Activated CD4-positive, alpha-beta memory T cell treated with anti-CD3 and anti-CD28 coated beads for 36 hours (primary cell): ENCODE measurements at places on chromosomes 1 and 21. TPM values are rescaled to one million over a fixed set of nuclear protein-coding genes. Genes with fewer than 3 reads are reported as not detected.

VPS26C gene
- 57.2 TPM for total RNA-seq

UBR4 gene
- 116 TPM for total RNA-seq

NEGR1 gene
- not detected for total RNA-seq

- no peak for DNase-seq
Measured at GRCh38 chr1:222926566-222926965, 111.7 kb downstream of the DISP1 start.

DNA sequence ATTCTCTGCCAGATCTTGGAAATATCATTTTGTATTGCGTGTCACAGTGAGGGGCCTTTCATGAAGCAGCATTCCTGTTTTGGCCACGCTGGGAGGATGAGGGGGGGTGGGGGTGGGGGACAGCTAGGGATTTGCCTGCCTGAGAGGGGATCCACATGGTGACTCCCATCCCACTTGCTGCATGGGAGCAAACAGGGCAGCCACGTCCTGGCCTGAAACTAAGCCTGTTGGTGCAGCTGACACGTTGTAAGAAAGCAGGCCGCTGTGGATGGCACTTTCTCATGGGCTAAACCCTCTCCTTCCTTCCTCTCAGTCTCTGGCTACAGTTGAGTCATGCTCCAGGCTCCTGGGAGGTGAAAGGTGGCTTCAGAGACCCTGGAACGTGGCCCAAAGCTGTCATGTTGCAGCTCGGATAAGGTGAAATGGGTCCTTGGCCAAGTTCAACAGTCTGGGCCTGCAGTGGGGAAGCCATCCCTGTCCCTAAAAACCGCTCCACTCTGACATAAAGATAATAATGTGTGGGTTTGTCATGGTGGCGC, 346.7 kb upstream of the VAMP3 start:
- DNase-seq, result no peak

DNA sequence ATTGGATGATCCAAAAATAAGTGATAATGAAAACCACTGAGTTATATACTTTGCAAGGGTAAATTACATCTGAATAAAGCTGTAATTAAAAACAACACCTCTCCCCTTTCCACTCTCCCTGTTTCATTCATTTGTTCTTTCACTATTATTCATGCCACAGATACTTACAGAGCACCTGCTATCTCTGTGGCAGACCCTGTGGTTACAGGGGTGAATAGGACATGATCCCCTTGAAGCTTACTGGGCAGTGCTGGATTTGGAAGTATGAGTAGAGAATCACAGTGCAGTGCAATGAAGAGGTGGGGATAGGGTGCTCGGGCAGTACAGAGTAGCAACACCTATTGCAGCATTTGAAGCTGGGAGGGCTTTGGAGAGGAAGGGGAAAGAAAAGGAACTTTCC, 21.7 kb downstream of the ARV1 start:
- no peak for DNase-seq

DNA sequence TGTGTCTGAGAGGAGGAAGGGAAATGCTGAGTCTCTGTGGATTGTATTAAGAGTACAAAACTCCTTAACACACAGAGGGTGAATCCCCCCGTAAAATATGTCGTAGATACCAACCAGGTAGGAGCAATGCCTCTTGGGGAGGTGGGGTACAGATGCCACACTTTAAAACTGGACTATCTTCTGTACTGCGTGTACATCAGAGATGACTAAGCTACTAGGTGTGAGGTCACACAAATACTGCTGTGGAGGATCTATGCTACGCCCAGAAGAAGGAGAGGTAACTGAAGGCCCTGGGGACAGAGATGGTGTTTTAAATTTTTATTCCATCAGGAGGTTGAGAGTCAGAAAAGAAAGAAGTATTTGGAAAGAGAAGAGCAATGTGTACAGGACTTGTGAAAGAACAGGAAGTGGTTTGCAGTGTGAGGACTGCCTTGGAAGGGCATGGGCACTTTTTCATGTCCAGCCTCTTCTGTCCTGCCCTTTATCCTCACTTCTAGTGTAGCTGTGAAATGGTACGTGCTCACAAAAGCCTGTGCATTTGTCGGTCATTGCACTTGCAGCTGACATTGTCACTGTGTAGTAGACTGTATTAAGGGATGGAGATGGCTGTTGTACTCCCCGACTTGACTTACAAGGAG, 287.8 kb upstream of the CHRM3 start:
- no peak for DNase-seq

PTCH2 gene
- 0.62 TPM for total RNA-seq

- DNase-seq, result no peak
Measured at GRCh38 chr1:168572633-168573032, 3.8 kb upstream of the XCL1 start.

- DNase-seq, result no peak
Measured at GRCh38 chr1:96968983-96969382, 247.4 kb downstream of the PTBP2 start.

- DNase-seq, result no peak
Measured at GRCh38 chr1:77876884-77877283, 11.5 kb upstream of the NEXN start.

GUCA2A gene
- not detected for total RNA-seq
